ENCODE measurements at places on chromosomes 16 and 17. TPM values are rescaled to one million over a fixed set of nuclear protein-coding genes. Genes with fewer than 3 reads are reported as not detected.

The CREBBP gene
- polyA plus RNA-seq = 3.3 TPM

The XAF1 gene
- not detected for polyA plus RNA-seq

The SULT1A1 gene
- polyA plus RNA-seq = not detected

The TP53TG3C gene
- polyA plus RNA-seq = not detected

The TBC1D3B gene
- 9.8 TPM for polyA plus RNA-seq

The GFAP gene
- not detected for polyA plus RNA-seq

The MMP15 gene
- 18.7 TPM for polyA plus RNA-seq

The ZNRF1 gene
- 31.6 TPM for polyA plus RNA-seq

The KPNB1 gene
- 80.2 TPM for polyA plus RNA-seq

The CDH13 gene
- polyA plus RNA-seq = 3.2 TPM

The AANAT gene
- not detected for polyA plus RNA-seq

The UMOD gene
- not detected for polyA plus RNA-seq

The TNFRSF17 gene
- polyA plus RNA-seq = not detected

The RNF157 gene
- 19.9 TPM for polyA plus RNA-seq

The PHF23 gene
- 60.3 TPM for polyA plus RNA-seq

The STX1B gene
- 4.5 TPM for polyA plus RNA-seq

The SCGB1C2 gene
- not detected for polyA plus RNA-seq

The TRPV3 gene
- 0.19 TPM for polyA plus RNA-seq

The NPIPA2 gene
- 2.8 TPM for polyA plus RNA-seq

The SLC35G6 gene
- polyA plus RNA-seq = not detected

The ZP2 gene
- polyA plus RNA-seq = not detected

Measured in neural cell (in vitro differentiated cells).